ENCODE measurements at places on chromosomes 16 and 17. TPM values are rescaled to one million over a fixed set of nuclear protein-coding genes. Genes with fewer than 3 reads are reported as not detected.

- DNase-seq = no peak
- no peaks in the 10 kb centered on the region for H3K27me3 ChIP-seq
- H3K4me1 ChIP-seq = peaks cover 18% of the 10 kb centered on the region
- H3K4me3 ChIP-seq = no peak overlapping the region
Observed at GRCh38 chr17:42403150-42403549, 14.9 kb upstream of the STAT3 start.

- H3K36me3 ChIP-seq = no peaks in the 10 kb centered on the region
- DNase-seq = no peak
- no peaks in the 10 kb centered on the region for H3K4me1 ChIP-seq
- H3K27me3 ChIP-seq = no peaks in the 10 kb centered on the region
- no peak overlapping the region for H3K4me3 ChIP-seq
Observed at GRCh38 chr17:19304751-19305150, 57.8 kb downstream of the B9D1 start.

Gene PRM1
- not detected for total RNA-seq

Gene SLC9A5
- 2.3 TPM for total RNA-seq

GRCh38 chr17:64504769-64505339, 1.2 kb downstream of the DDX5 start:
- H3K4me1 ChIP-seq = peaks cover 17% of the 10 kb centered on the region
- peak overlapping the region; percentile 99 for H3K27ac ChIP-seq
- H3K36me3 ChIP-seq = peaks cover 25% of the 10 kb centered on the region
- peak overlapping the region; percentile 91 for H3K4me3 ChIP-seq

Gene RCVRN
- 0.32 TPM for total RNA-seq

Gene SLC13A2
- total RNA-seq = not detected

Gene ZNF469
- total RNA-seq = 0.80 TPM

DNA sequence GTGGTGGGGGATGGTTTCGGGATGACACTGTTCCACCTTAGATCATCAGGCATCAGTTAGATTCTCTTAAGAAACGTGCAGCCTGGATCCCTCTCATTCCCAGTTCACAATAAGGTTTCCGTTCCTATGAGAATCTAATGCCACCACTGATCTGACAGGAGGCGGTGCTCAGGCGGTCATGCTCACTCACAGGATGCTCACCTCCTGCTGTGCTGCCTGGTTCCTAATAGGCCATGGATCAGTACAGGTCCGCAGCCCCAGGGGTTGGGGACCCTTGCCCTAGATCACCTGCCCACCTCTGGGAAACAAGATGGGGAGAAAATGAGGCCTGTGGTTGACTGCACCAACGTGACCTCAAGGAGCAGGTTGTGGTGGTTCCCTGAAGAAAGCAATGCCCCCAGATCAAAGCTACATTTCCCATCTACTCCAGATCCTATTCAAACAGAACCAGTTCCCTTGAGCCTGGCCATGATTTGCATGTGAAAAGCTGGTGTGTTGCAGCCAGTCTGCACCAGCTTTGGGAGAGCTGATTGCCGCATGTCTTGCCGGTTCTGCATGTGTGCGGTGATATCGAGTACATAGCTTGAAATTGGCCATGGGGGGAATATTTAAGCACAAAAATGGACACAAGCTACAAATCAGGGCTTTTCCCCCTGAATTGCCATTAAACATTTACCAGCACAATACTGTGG, 183.2 kb upstream of the HSBP1 start:
- no peaks in the 10 kb centered on the region for H3K4me1 ChIP-seq
- H3K27ac ChIP-seq = no peak overlapping the region
- no peaks in the 10 kb centered on the region for H3K36me3 ChIP-seq
- no peak for DNase-seq

DNA sequence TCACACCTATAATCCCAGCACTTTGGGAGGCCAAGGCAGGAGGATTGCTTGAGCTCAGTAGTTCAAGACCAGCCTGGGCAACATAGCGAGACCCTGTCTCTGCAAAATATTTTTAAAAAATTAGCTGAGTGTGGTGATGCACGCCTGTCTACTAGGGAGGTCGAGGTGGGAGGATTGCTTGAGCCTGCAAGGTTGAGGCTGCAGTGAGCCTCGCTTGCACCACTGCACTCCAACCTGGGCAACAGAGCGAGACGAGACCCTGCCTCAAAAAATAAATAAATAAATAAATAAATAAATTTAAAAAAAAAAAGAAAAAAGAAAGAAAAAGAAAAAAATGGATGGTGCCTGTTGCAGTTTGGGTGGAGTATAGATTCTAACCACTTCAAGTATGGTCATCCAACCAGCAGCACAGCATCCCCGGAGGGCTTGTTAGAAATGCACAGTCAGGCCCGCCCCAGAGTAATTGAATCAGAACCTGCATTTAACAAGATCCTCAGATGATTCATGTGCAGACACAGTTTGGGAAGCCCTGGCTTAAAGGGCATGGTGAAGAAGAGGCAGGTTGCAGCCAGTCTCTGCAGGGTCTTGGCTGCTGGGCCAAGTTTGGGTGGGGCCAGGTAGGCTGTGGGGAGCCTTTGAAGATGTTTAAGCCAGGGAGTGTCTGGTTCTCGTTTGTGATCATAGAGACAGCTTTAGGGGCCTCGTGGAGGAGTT, 40.8 kb downstream of the MRC2 start:
- no peak overlapping the region for H3K27ac ChIP-seq
- no peaks in the 10 kb centered on the region for H3K27me3 ChIP-seq
- H3K4me3 ChIP-seq = no peak overlapping the region
- no peaks in the 10 kb centered on the region for H3K36me3 ChIP-seq

- no peak for DNase-seq
- no peak overlapping the region for H3K4me3 ChIP-seq
- H3K27ac ChIP-seq = no peak overlapping the region
- no peaks in the 10 kb centered on the region for H3K27me3 ChIP-seq
Observed at GRCh38 chr17:75839942-75840798, 4.0 kb downstream of the UNC13D start.

GRCh38 chr17:66834919-66835454, at the start of gene CACNG5:
CACNG5 (plus strand) TSS chr17:66835117; CDS start chr17:66877333, 42,216 bp downstream.
- no peak within 1 kb of the TSS for H3K4me3 ChIP-seq
- no peaks in the 10 kb centered on the region for H3K36me3 ChIP-seq
- no peak within 1 kb of the TSS for H3K27ac ChIP-seq
- H3K4me1 ChIP-seq = no peaks in the 10 kb centered on the region
- DNase-seq = no peak

All from breast epithelium (tissue), 4 donors.